ENCODE measurements at places on chromosomes 1 and 21.

GRCh38 chr1:155776414-155776813 lies 80.6 kb downstream of the GON4L start:
- DNase-seq, result no peak

GRCh38 chr1:214021321-214021720 lies 33.5 kb downstream of the PROX1 start:
- DNase-seq, result no peak

DNA sequence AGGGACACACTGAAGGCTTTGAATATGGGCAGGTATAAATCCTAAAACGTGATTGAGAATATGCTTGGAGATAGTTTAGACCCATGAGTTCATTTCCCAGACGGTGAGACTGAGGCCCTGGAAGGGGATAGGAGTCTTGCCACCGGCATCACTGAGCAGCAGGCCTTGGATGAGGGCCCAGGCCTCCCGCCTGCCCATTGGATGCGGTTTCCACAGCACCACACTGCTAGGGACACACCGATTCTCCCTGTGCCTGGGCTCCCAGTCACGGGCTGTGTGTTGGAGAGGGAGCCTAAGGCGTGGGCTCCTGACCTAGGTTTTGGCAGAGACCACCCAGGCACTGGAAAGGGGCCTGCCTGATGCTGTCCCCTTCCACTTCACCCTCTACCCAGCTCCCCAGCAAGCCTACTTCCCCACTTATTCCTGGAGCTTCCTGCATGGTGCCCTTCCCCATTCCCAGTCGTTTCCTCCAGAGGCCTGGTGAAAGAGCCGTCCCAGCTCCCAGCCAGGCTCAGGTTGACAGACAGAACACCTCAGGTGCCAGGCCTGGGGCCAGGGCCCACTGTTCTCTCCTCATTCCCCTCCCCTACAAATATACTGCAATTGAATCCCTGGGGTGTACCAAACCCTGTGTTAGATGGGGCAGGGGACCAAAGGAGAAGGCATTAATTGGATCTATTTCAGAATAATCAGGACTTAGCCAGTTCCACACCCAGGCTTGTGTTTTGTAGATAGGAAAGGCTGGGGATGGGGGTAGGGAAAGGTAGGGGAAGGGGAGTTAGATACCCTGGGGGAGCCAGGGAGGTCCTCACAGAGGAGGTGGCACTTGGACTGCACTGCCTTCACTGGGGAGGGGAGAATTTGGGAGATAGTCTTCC lies 3.4 kb downstream of the FOXO6 start:
- DNase-seq, result no peak

GRCh38 chr1:235867903-235868469 lies 1.3 kb upstream of the LYST start:
- no peak for DNase-seq

DNA sequence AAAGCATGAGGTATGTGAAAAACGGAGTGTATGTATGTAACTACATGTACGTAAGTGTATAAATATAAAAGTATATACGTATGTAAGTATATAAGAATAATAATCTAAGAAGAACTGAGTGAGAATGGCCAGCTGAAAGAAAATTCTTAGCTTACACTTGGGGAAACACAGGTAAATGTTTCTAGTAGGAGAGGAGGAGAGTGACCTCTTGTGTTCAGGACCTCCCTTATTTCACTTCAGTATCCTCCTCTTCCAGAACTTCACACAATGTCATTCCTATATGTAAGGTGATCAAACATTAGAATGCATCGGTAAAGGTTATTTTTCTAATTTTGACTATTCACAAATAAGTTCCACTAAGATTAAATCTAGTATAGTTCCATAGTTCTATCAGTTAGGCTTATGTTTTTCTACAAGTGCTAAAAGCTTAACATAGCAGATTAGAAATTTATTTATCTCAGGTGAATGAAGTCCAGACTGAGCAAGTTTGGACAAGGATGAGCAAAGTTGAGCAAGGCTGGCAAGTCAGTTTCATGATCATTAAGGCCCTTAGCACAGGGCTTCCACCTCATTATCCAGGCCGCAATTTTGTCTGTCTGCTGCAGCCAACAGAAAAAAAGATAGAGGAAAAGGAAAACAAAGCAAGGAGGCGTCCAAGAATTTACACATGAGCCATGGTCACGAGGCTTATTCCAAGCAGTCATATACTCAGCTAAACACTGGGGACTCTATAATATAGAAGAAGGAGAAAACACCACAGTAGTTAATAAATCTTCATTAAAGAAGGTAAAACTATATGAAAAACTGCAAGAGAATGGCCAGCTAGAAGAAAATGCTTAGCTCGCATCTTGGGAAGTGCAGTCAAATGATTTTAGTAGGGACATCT lies 7.1 kb upstream of the MROH9 start:
- DNase-seq, result no peak

DNA sequence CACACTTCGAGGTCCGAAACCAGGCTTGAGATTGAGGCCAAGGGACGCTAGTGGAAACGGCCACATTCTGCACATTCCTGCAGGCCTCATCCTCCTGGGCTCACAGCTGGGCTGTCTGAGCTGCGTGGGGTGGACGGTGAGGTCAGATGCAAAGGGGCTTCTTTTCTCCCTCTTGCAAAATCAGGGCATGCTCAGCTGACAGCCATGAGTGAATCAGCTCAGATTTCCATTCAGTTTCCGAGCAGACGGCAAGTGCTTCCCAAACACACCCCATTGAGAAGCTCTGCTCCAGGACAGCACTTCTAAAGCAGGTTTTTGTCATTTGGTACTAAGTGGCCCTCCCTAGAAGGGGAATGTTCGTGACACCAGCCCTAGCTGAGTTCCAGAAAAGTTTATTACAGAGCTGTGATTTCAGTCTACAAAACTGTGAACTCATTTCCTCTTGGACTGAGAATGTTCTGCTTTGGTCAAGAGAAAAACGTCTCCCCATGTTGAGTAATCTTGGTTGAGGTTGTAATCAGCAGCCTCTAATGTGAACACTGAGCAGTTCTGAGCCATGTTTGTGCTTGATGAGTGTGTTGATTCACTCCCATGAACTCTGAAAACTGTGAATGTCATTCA lies 10.0 kb downstream of the PDPN start:
- DNase-seq, result no peak

- DNase-seq, result no peak
Observed at GRCh38 chr1:171138980-171139379, 46.1 kb upstream of the FMO2 start.

- no peak for DNase-seq
Observed at GRCh38 chr1:50976111-50976889, 6.3 kb downstream of the CDKN2C start.

DNA sequence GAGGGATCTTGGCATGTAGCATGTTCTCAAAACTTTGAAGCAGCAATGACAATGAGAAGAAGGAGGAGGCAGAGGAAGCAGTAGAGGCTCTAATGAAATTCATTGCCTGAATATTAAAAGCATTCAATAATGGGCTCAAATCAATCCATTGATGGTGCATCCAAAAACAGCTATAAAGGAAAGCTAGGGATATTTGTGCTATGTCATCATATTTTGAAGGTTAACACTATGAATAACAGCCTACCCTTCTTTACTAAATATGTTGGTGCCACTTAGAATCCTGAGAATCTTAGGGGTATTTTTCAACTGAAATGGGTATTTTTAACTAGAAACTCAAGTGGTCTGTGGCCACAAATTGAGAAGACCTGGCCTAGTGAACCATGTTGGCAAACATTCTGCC lies 153.7 kb downstream of the SETD4 start:
- DNase-seq, result no peak

DNA sequence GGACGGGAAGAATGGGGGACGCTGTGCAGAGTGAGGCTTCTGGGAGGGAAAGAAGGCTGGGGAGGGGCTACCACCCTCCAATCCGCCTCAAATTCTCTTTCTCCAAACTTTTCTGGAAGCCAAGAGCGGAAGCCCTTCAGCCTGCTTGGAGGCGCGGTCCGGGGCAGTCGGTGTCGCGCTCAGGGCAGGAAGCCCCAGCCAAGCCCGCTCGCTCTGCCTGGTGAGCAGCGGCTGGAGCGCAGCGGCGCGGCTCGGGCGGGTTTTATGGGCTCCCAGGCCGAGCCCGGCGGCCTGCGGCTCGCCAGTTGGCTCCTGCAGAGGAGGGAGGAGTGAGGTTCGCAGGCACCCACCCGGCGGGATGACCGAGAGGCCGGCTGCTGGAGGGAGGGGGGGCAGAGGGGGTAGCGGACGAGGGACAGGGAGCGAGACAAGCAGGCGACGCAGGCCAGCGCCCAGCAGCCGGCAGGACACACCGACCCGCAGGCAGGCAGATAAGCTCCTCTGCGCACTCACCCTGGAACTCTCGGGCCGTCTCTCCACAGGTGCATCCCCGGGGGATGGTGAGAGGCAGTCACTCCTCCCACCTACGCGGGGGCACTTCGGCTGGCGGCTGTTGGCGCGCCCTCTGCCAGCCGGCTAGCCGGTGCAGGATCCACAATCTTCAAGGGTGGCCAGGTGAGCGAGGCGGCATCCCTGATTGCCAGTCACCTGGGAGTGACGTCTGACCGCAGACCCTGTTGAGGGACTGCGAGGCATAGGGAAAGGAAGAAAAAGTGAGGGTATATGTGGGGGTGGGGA lies at the start of gene AVPR1B:
Gene AVPR1B (minus strand): TSS at position 238 of the 798 bp plus-strand sequence. CDS start 498 bp downstream, outside the sequence.
- peak; percentile 18 for DNase-seq

DNA sequence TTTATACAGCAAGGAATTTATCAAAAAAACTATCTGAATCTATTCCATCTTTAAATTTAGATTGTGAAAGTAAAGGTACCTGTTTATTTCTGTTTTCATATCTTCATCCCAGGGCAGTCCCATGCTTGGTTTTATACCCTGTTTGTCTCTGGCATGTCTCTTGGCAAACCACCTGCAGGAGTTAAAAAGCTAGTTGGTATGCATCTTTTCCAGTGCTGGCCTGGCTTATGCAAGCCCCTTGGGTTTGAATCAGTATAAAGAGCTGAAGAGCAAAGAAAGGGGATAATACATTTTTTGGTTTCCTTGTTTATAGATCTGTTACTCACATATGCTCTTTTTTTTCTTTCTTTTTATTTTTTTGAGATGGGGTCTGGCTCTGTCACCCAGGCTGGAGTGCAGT lies 37.8 kb downstream of the LRRC8C start:
- no peak for DNase-seq

DNA sequence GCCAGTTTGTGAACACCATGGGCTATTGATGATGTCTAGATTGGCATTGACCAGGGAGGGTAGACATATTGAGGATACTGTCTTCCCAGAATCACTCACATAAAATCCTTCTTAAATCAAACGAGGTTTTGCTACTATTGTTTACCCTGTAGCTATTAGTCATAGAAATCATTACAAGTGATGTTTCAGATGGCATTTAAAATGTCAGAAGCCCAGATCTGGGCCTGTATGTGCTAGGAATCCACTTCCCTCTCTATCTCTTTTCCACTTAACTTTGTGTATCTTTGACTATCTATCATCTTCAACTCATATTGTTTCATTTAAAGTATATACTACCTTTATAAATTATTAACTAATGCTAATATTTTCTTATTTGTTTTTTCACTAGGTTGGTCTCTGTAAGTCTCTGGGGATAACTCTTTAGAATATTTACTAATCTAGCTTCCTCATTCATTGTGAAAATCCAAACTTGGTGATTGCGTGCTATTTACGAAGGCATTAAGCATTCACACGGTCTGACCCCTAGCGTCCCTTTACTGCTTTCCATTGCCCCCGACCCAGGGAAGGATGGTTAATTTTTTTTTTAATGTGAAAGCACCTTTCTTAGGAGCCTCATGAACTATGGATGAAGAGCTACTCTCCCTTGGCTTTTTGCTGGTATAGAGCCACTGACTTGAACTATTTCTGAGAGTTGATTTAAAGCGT lies 281.8 kb downstream of the GPATCH2 start:
- no peak for DNase-seq

DNA sequence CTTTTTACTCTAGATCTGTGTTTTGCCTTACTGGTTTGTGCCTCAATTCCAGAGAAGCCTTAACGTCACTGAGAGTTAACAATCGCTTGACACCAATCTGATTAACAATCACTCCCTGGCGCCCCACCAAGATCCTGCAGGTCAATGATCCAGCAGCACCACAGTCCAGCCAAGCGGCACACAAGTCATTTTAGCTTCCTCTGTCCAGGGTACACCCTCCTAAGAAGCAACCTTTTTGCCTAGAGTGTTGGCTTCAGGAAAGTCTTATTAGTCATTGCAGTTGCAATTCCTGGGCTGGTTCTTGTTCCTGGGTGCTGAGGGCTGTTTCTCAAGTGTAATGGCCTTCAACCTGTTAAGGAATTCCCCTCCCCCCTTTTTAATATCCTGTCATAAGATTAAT lies 323.0 kb upstream of the USP25 start:
- no peak for DNase-seq

Data from NCI-H1436 treated with DMSO at 0.1 percent for 48 hours (cell line).